H1 (cell line): ENCODE measurements at places on chromosomes 11 and 22.

GRCh38 chr11:108887436-108888238, 222.8 kb downstream of the DDX10 start:
- no peak overlapping the region for H3K27ac ChIP-seq
- no peak for DNase-seq
- peaks cover 15% of the 10 kb centered on the region for H3K4me1 ChIP-seq
- H3K4me3 ChIP-seq, result no peak overlapping the region
- no peaks in the 10 kb centered on the region for H3K27me3 ChIP-seq

GRCh38 chr11:75413864-75414263, 14.5 kb downstream of the RPS3 start:
- H3K36me3 ChIP-seq, result peaks cover 33% of the 10 kb centered on the region
- DNase-seq, result no peak
- H3K27me3 ChIP-seq, result no peaks in the 10 kb centered on the region
- no peak overlapping the region for H3K27ac ChIP-seq
- no peak overlapping the region for H3K4me3 ChIP-seq
- H3K4me1 ChIP-seq, result no peaks in the 10 kb centered on the region

- DNase-seq, result no peak
- H3K4me3 ChIP-seq, result no peak overlapping the region
- H3K27me3 ChIP-seq, result no peaks in the 10 kb centered on the region
- no peaks in the 10 kb centered on the region; the same call in 1 of the 2 replicates for H3K36me3 ChIP-seq
- peaks cover 1% of the 10 kb centered on the region for H3K4me1 ChIP-seq
Observed at GRCh38 chr22:38986629-38987028, 4.5 kb downstream of the APOBEC3B start.

GRCh38 chr11:2760196-2760871, 60.5 kb upstream of the KCNQ1OT1 start:
- peaks cover 14% of the 10 kb centered on the region for H3K27me3 ChIP-seq
- H3K4me1 ChIP-seq, result no peaks in the 10 kb centered on the region
- H3K27ac ChIP-seq, result no peak overlapping the region
- H3K36me3 ChIP-seq, result no peaks in the 10 kb centered on the region
- no peak overlapping the region for H3K4me3 ChIP-seq

DNA sequence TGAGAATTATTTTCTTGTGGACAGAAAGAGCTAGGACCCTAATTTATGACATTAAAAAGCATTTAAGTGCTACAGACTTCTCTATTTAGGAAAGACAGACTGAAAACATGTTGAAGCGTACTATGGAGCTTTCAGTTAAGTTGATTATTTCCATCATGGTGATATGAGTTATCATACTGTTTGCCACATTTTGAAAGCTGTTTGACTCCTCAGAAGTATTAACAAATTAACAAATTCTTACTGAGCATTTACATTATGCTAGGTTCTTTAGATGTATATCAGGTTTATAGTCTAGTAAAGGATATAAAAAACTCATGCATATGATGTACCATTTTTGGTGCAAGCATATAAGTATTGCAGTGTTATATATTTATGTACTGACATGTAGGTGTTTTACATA, 50.1 kb downstream of the ARHGEF12 start:
- H3K27me3 ChIP-seq, result no peaks in the 10 kb centered on the region
- peaks cover 2% of the 10 kb centered on the region for H3K4me1 ChIP-seq
- H3K36me3 ChIP-seq, result 0 out of 2 replicates have a peak, but pooled peaks cover 4% of the 10 kb centered on the region
- no peak overlapping the region for H3K4me3 ChIP-seq

DNA sequence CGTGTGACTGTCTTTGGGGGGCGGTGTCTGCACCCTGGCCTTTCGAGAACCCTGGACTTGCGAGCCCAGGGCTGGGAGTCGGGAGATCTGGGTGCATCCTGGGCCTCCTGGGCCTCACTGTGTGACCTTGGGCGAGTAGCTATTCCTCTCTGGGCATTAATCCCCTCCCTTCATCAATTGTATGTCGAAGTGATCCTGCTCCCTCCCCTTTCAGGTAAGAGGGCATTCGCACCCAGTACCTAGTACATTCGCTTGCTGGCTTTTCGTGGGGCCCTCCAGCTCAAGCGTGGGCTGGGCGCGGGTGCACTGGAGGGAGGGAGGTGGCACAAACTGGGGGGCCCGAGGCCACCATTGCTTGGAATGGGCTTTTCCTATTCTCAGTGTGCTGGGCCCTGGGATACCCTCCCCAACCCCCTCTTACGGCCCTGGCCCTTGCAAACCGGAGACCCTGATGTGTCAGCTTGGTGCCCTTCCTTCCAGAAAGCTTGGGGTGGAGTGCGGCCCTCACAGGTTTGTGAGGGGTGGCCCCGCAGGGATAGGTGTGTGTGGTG, 530 bp downstream of the USP35 start:
- DNase-seq, result no peak
- H3K4me3 ChIP-seq, result peak overlapping the region; percentile 84
- no peak overlapping the region for H3K27ac ChIP-seq
- H3K4me1 ChIP-seq, result peaks cover 1% of the 10 kb centered on the region
- no peaks in the 10 kb centered on the region for H3K36me3 ChIP-seq

DNA sequence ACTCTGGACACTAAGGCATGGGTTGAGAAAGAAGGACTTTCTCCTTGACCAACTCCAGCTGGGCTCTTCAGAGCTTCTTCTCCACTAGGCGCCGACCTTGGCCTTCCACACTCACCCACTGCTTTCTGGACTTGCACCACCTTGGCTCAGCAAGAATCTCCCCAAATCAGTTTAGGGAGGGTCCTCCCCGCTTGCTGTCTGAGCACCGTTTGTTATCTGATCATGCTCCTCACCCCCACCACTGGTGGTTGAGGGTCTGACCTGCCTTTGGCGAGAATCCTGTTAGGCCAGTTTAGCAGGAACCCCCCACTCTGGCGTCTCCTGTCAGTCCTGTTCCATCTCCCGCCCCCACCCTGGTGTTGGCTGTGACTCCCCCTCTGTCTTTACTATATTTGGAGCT, 10.4 kb downstream of the APOL2 start:
- H3K27ac ChIP-seq, result no peak overlapping the region
- H3K4me1 ChIP-seq, result 0 out of 2 replicates have a peak, but pooled peaks cover 3% of the 10 kb centered on the region
- no peak overlapping the region for H3K4me3 ChIP-seq
- DNase-seq, result no peak
- peaks cover 3% of the 10 kb centered on the region for H3K36me3 ChIP-seq
- no peaks in the 10 kb centered on the region for H3K27me3 ChIP-seq

DNA sequence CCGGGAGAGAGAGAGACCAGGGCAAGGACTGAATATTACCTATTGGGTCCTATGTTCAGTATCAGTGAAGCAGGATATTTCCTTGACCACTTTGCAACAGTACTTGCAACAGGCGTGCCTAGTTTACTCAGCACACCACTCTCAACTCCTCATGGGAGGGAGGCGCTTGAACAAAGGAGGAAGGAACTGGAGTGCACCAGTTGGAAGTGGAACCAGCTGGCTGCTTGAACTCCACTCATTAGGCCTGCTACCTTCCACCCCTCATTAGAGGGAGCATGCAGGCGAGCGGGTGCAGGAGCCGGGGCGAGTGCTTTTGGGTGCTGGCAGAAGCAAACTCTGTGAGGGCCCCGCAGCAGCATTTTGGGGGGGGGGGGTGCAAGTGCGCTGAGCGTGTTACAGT, 1369.6 kb upstream of the RAG2 start:
- H3K27ac ChIP-seq, result no peak overlapping the region
- DNase-seq, result no peak
- H3K4me3 ChIP-seq, result no peak overlapping the region
- no peaks in the 10 kb centered on the region for H3K4me1 ChIP-seq
- no peaks in the 10 kb centered on the region for H3K36me3 ChIP-seq
- H3K27me3 ChIP-seq, result no peaks in the 10 kb centered on the region

- H3K27ac ChIP-seq, result no peak overlapping the region
- H3K36me3 ChIP-seq, result no peaks in the 10 kb centered on the region
- no peak overlapping the region for H3K4me3 ChIP-seq
- DNase-seq, result no peak
Observed at GRCh38 chr11:1830004-1830321, 4.8 kb upstream of the SYT8 start.

GRCh38 chr22:21952586-21953571, at the start of gene PPM1F:
Gene PPM1F, minus strand, starts transcription at chr22:21952848. Its CDS starts 6,800 bp downstream, at chr22:21946048.
- no peaks in the 10 kb centered on the region for H3K4me1 ChIP-seq
- H3K36me3 ChIP-seq, result no peaks in the 10 kb centered on the region
- peak; percentile 97 for DNase-seq

GRCh38 chr11:96038046-96038445, 114.1 kb upstream of the MTMR2 start:
- no peaks in the 10 kb centered on the region for H3K36me3 ChIP-seq
- H3K27me3 ChIP-seq, result no peaks in the 10 kb centered on the region
- H3K4me1 ChIP-seq, result no peaks in the 10 kb centered on the region
- H3K4me3 ChIP-seq, result no peak overlapping the region

- no peak overlapping the region for H3K4me3 ChIP-seq
- H3K27me3 ChIP-seq, result peaks cover 7% of the 10 kb centered on the region; the same call in 1 of the 2 replicates
- DNase-seq, result no peak
Observed at GRCh38 chr11:128868841-128869671, 2.0 kb upstream of the KCNJ1 start.

- H3K4me3 ChIP-seq, result no peak overlapping the region
- H3K4me1 ChIP-seq, result no peaks in the 10 kb centered on the region
- H3K27ac ChIP-seq, result no peak overlapping the region
- no peaks in the 10 kb centered on the region for H3K27me3 ChIP-seq
Observed at GRCh38 chr22:46416891-46417580, 81.5 kb downstream of the TRMU start.

- no peaks in the 10 kb centered on the region for H3K4me1 ChIP-seq
- no peak overlapping the region for H3K4me3 ChIP-seq
- DNase-seq, result no peak
Observed at GRCh38 chr22:46290121-46290842, 6.4 kb upstream of the GTSE1 start.

GRCh38 chr11:35402751-35403660, 16.4 kb downstream of the SLC1A2 start:
- H3K36me3 ChIP-seq, result no peaks in the 10 kb centered on the region
- H3K4me1 ChIP-seq, result no peaks in the 10 kb centered on the region; the same call in 1 of the 2 replicates
- H3K27ac ChIP-seq, result no peak overlapping the region
- H3K27me3 ChIP-seq, result no peaks in the 10 kb centered on the region
- DNase-seq, result no peak

GRCh38 chr11:3123761-3124733, 41.1 kb downstream of the OSBPL5 start:
- DNase-seq, result no peak
- no peaks in the 10 kb centered on the region for H3K36me3 ChIP-seq
- H3K27me3 ChIP-seq, result no peaks in the 10 kb centered on the region
- H3K27ac ChIP-seq, result no peak overlapping the region; the same call in 1 of the 2 replicates
- H3K4me3 ChIP-seq, result no peak overlapping the region
- H3K4me1 ChIP-seq, result no peaks in the 10 kb centered on the region

DNA sequence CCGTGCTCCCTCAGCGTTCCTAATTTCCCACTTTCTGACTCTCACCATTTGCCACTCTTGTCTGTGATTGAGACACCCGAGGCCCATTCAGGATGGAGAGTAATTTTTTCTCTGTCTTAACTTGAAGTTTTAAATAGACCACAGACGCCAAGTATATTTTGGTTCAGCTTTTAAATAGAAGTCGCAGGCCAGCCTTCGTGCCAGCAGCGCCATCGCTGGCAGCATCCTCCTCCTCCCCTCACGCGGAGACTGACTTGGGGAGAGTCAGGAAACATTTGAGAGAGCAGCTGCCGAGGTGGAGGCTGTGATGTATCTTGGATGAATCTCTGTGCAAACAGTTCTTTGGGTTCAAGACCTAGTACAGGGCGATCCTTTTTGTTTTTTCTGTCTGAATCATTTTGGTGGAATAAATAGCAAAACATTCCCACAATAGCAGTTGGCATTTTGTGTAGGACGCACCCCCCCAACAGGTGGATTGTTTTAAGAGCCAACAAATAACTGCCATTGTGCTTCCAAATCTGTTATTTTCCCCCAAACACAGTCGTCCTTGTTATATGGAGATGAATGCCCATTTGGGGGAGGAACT, 889 bp upstream of the DMC1 start:
- H3K36me3 ChIP-seq, result no peaks in the 10 kb centered on the region
- no peak for DNase-seq
- peak overlapping the region; percentile 93 for H3K27ac ChIP-seq
- H3K27me3 ChIP-seq, result no peaks in the 10 kb centered on the region
- peak overlapping the region; percentile 65 for H3K4me3 ChIP-seq

GRCh38 chr11:78244080-78244479, 55.4 kb downstream of the USP35 start:
- H3K27ac ChIP-seq, result no peak overlapping the region
- H3K36me3 ChIP-seq, result no peaks in the 10 kb centered on the region
- H3K4me3 ChIP-seq, result no peak overlapping the region

DNA sequence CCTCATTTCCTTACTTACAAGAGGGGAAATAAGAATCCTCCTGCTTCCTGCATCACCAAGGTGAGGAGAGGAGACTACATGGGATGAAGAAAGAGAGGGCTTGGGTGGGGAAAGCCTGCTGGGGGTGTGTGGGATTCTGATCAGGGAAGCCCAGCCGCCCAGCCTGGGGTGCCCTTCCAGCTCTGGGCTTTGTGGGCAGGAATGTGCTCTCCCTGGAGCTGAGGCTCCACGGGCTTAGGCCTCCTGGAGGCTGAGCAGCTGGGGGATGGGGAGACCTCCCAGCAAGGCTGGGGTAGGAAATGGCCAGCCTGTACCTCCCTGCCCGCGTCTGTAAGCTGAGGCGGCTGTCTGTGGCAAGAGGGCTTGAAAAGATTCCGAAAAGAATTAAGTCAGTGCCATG, 206.1 kb downstream of the GRIK4 start:
- no peak overlapping the region for H3K4me3 ChIP-seq
- no peaks in the 10 kb centered on the region for H3K36me3 ChIP-seq
- DNase-seq, result no peak
- no peak overlapping the region for H3K27ac ChIP-seq
- H3K27me3 ChIP-seq, result no peaks in the 10 kb centered on the region; the same call in 1 of the 2 replicates

DNA sequence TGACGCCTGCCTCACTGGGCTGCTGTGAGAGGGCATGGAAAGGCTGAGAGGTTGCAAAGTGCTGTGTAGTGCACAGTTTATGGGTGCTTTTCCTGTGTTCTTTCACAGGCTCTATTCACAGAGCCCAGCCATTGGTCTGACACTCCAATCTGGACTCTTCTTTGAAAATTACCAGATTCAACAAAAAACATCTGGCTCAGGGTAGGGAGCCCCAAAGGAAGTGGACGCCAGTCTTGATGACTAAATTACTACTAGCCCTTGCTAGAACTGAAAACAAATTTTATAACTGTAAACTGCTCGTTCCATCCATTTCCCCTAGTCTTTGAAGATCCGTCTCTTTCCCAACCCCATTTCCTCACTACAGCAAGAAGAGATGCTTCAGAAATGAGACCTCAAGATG, 178.6 kb downstream of the TENM4 start:
- no peaks in the 10 kb centered on the region for H3K4me1 ChIP-seq
- no peaks in the 10 kb centered on the region for H3K36me3 ChIP-seq
- H3K27me3 ChIP-seq, result no peaks in the 10 kb centered on the region
